Gastrocnemius medialis (tissue), 4 donors: ENCODE measurements at places on chromosomes 3 and 15. TPM values are rescaled to one million over a fixed set of nuclear protein-coding genes. Genes with fewer than 3 reads are reported as not detected.

DNA sequence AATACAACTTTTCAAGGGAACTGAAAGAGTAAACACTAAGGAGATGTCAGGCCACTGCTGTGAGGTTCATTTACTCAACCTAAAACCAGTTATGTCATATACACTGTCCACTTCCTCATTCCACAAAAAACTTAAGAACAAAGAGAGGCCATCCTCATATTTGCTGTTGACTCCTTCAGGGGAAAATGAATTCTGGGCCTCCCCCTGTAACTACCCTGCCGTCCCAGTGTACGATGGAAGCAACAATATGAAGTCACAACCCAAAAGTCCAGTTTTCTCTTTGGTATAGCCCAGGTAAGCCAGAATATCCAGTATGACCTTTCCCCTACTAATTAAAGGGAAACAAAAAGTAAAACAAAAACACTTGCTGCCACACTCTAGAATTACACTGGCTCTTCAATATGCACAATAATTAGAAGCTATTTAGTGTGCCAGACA is 16.2 kb downstream of the CEP152 start:
- no peaks in the 10 kb centered on the region for H3K27me3 ChIP-seq
- no peaks in the 10 kb centered on the region for H3K36me3 ChIP-seq
- no peak overlapping the region for H3K4me3 ChIP-seq
- no peaks in the 10 kb centered on the region for H3K4me1 ChIP-seq

DNA sequence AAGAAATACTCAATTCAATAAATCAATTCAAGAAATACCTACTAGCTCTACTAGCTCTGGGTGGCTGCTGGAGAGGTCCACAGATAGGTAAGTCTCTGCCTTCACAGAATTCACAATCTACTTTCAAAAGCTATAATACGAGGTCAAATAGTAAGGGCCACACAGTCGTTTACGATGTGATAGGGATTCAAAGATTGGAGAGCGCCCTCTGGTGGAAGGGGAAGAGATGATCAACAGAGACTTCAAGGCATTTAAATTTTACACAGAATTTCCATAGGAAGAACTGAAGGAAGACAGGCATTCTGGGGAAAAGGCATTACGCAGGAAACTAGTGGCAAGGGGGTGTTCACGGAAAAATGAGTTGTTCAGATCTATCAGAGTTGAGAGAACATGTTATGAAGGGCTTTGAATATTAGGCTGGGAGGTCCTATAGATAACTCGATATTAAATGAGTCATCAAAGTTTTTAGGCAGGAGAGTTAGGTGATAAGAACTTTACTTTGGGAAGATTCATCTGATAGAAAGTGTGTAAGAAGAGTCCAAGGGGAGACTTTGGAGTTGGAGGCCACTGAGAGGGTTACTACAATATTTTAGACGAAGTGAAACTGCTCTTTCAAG is 128.8 kb downstream of the FRMD5 start:
- no peak overlapping the region for H3K27ac ChIP-seq
- no peaks in the 10 kb centered on the region for H3K36me3 ChIP-seq
- H3K27me3 ChIP-seq: no peaks in the 10 kb centered on the region
- no peaks in the 10 kb centered on the region for H3K4me1 ChIP-seq
- H3K4me3 ChIP-seq: no peak overlapping the region
- no peak for DNase-seq

The CILP gene
- 43.6 TPM for total RNA-seq

The VEPH1 gene
- total RNA-seq: 0.07 TPM

The MUC20 gene
- total RNA-seq: 1.5 TPM
